Activated T-helper 2 cell treated with anti-CD3 and anti-CD28 coated beads, Interferon-gamma antibody, Interleukin-2, Interleukin-4, amounts not matched to agents 10 μg/mL and 5 μg/mL and 100 μg/mL, durations not matched to agents 14 hours and 24 hours and 36 hours (primary cell): ENCODE measurements at places on chromosomes 16 and 17.

- H3K27ac ChIP-seq = no peak overlapping the region
- no peak for DNase-seq
- no peaks in the 10 kb centered on the region for H3K36me3 ChIP-seq
- no peaks in the 10 kb centered on the region for H3K27me3 ChIP-seq
- no peak overlapping the region for H3K4me3 ChIP-seq
These were observed 85.5 kb downstream of the SSH2 start for GRCh38 chr17:29844339-29845048.

DNA sequence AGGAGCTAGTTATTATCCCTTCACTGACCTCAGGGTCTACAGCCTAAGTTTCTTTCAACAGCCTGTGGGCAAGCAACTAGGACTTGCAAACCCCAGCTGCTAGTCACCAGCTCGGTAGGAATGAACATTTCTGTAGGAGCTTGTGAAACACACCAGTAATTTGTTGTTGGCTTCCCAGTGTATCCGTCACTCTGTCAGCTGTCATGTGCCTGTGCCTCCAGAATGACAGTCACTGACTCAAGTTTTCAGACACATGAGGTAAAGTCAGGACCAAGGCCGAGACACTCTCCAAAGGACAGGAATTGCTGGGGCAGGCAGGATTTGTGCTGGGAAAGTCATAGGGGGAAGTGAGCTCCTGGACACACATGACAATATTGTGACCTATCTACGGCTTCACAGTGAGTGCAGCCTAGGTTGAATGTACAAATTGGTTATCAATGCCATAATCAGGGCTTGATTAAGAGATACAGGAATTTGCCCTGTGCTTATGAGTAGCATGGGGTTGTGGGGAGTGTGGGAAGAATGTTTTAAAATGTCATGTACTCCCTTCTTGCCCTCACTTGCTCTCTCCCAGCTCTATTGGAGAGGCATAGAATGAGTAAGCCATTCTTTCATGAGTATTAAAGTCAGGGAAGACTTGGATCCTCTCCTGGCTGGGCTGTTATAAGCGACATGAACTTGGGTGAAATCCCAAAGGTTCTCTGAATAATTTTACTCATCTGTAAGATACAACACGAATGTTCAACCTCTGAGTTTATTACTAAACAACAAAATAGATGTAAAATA lies 391.4 kb downstream of the UTP18 start:
- peaks cover 6% of the 10 kb centered on the region for H3K27me3 ChIP-seq
- no peak overlapping the region for H3K27ac ChIP-seq
- no peak overlapping the region for H3K4me3 ChIP-seq
- H3K4me1 ChIP-seq = no peaks in the 10 kb centered on the region
- H3K36me3 ChIP-seq = no peaks in the 10 kb centered on the region

DNA sequence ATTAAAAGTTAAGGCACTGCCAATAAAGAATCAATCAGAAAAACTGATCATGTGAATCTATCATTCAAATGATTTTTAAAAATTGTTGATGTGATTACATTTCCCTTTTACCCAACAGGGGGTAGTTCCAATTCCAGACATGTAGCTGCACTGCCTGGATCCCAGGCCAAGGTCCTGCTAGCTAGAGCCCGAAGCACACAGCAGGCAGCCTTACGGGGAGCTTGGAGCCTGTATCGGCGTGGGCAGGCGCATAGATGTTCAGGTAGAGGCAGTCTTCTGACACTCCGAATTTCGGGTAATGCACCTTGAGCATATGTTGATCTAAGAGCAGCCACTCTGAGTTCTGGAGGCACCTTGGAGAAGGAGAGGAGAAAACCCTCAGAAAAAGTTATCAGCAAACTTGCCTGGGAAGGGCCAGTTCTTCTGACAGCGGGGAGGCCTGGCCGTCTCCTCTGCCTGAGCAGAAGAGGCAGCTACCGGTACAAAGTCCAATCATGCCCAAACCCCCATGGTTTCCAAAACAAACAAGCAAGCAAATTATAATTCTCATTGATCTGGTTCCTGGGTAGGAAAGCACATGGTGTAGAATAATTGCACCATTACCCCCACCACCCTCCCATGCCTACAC lies 3.6 kb downstream of the CES5A start:
- H3K36me3 ChIP-seq = no peaks in the 10 kb centered on the region
- no peaks in the 10 kb centered on the region for H3K4me1 ChIP-seq
- H3K27me3 ChIP-seq = no peaks in the 10 kb centered on the region

- no peaks in the 10 kb centered on the region for H3K27me3 ChIP-seq
- H3K36me3 ChIP-seq = no peaks in the 10 kb centered on the region
- H3K27ac ChIP-seq = no peak overlapping the region
- no peak for DNase-seq
These were observed 49.7 kb downstream of the NTN1 start for GRCh38 chr17:9071016-9071415.

DNA sequence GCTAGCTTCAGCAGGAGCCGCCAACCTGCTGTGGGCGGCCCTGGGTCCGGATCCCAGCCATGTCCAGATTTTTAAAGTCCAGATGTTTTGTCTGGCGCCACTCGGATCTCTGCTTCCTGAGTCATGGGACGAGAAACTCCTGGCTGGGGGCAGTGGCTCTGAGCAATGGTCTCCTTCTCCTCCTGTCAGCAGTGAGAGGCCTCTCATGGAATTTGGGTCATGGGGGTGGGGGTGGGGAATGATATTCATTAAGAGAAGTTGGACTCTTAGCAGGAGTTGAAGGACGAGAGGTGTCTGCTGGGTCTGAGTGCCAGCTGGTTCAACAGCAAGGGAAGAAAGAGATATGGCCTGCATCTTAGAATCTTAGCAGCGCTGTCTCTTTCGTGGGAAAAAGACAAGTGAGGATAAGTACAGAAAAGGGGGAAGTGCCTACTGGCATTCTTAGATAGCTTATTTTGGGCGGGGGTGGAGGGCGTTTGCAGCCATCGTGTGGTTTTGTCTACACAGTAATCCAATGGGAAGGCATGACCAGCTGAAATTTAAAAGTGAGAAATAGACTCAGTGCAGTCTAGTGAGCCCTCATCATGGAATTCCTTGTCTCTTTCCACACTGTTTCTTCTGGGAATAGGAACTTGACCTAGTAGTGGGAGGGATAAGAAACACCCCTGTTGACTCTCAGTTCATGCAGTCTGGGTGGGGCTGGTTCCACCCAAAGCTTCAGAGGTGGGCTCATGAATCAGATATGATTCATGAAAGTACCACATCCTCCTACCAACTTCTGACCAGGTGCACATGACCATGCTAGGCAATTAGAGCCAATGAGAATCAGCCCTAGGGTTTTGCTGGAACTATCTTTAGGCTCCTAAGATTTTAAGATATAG lies 80.5 kb downstream of the MYH13 start:
- peaks cover 8% of the 10 kb centered on the region for H3K4me1 ChIP-seq
- DNase-seq = no peak
- no peaks in the 10 kb centered on the region for H3K36me3 ChIP-seq
- H3K27me3 ChIP-seq = peaks cover 10% of the 10 kb centered on the region
- no peak overlapping the region for H3K4me3 ChIP-seq

GRCh38 chr16:78285437-78285922 lies 186.0 kb downstream of the WWOX start:
- no peaks in the 10 kb centered on the region for H3K36me3 ChIP-seq
- H3K4me3 ChIP-seq = no peak overlapping the region
- H3K27me3 ChIP-seq = no peaks in the 10 kb centered on the region
- H3K27ac ChIP-seq = no peak overlapping the region
- no peak for DNase-seq

DNA sequence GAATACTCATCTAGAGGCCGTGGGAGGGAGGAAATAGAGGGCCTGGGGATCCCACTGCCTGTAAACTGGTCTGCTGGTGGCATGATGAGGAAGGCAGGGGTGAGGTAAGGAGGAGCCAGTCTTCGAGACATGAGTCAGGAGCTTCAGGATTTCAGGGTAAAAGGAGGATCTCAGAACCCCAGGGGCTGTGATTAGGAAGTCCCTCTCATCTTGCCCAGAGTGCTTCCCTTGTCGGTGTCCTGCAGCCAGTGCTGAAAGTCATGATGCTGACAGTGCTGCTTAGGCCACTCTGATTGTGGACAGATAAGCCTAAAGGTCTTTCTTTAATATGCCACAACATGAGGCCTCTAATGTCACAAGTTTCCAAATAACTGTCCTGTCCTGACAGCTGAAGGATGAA lies 29.6 kb downstream of the COG4 start:
- peak overlapping the region; percentile 44 for H3K27ac ChIP-seq
- no peaks in the 10 kb centered on the region for H3K27me3 ChIP-seq
- H3K4me3 ChIP-seq = no peak overlapping the region
- H3K36me3 ChIP-seq = peaks cover 52% of the 10 kb centered on the region
- no peak for DNase-seq
- H3K4me1 ChIP-seq = peaks cover 13% of the 10 kb centered on the region

GRCh38 chr17:67364847-67365737 lies 1.3 kb downstream of the PSMD12 start:
- DNase-seq = no peak
- peaks cover 56% of the 10 kb centered on the region for H3K4me1 ChIP-seq
- H3K27ac ChIP-seq = peak overlapping the region; percentile 95
- peaks cover 12% of the 10 kb centered on the region for H3K27me3 ChIP-seq

GRCh38 chr16:1597154-1597553 lies 14.7 kb downstream of the IFT140 start:
- H3K27me3 ChIP-seq = no peaks in the 10 kb centered on the region
- H3K4me1 ChIP-seq = no peaks in the 10 kb centered on the region
- no peaks in the 10 kb centered on the region for H3K36me3 ChIP-seq
- no peak overlapping the region for H3K27ac ChIP-seq
- H3K4me3 ChIP-seq = no peak overlapping the region

- H3K4me3 ChIP-seq = no peak overlapping the region
- H3K4me1 ChIP-seq = no peaks in the 10 kb centered on the region
- no peak for DNase-seq
- H3K27ac ChIP-seq = no peak overlapping the region
- H3K36me3 ChIP-seq = no peaks in the 10 kb centered on the region
These were observed 197.9 kb downstream of the RBFOX3 start for GRCh38 chr17:79412886-79413390.

DNA sequence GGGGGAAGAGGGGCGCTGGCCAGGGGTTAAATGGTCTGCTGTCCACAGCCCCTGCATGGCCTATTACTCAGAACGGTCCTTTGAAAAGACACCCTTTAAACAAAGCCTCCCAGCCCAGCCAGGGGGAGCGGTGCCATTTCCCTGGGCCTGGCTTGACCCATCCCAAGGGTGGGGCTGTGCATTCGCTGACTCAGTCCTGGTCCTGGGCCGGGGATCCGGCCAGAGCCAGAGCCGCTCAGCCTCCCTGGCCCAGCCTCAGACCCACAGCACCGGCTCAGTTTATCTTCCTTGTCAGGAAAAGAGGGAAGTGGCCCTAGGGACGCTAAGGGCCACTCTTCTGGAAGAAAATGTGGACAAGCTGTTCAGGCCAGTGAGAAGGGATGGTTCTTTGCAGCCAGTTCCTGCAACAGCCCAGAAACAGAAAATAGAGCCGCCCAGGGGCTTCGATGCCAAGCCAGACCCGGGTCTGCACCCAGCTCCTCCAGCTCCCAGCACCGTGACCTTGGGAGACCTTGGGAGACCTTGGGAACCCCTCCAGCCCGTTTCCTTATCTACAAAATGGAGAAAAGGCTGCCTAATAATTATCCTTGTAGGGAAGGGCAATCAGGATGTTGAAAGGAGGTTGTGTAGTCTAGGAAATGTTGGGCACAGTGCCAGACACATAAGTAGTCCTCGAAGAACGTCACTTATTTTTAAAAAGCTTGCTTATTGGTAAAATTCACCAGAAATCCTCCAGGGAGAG lies 82.5 kb downstream of the ZDHHC7 start:
- no peak overlapping the region for H3K27ac ChIP-seq
- no peaks in the 10 kb centered on the region for H3K27me3 ChIP-seq
- no peaks in the 10 kb centered on the region for H3K36me3 ChIP-seq
- H3K4me3 ChIP-seq = no peak overlapping the region
- H3K4me1 ChIP-seq = no peaks in the 10 kb centered on the region

- no peak overlapping the region for H3K27ac ChIP-seq
- no peaks in the 10 kb centered on the region for H3K27me3 ChIP-seq
- no peaks in the 10 kb centered on the region for H3K4me1 ChIP-seq
These were observed 242.7 kb downstream of the HAPSTR1 start for GRCh38 chr16:9334103-9334502.

DNA sequence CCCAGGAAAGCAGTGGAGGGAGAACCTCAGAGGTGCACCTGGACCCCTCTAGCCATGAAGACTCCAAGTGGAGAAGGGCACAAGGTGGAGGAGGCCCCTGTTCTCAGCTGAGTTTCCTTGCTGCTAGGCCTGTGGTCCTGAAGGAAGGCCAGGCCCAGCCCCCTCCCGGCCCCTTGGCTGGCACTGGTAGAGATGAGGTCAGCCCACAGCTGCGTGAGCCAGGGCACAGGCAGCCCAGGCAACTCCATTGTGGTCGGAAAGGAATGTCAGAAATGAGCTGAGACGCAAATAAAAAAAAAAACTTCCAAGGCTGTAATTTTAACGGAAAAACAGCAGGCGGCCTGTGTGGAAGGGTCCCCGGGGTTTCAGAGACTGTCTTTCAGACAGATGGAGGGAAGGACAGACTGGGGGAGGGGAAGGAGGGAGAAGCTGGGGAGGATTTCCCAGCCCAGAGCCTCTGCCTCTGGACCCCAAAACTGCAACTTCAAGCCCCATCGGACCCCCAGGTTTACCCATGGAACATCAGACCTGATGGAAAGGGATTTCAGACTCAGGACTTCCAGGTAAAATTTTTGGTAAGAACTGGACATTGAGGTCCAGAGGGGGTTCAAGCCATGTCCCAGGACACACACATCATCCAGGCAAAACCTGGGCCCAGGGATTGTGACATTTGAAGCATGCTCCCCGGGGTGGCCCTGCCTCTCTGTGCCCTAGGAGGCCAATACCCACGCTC lies 25.6 kb upstream of the MRPS23 start:
- DNase-seq = no peak
- peaks cover 12% of the 10 kb centered on the region for H3K27me3 ChIP-seq
- peaks cover 13% of the 10 kb centered on the region for H3K4me1 ChIP-seq
- H3K27ac ChIP-seq = no peak overlapping the region

GRCh38 chr17:38897671-38898290 lies 27.6 kb upstream of the LASP1NB start:
- peak overlapping the region; percentile 98 for H3K27ac ChIP-seq
- H3K4me1 ChIP-seq = peaks cover 49% of the 10 kb centered on the region
- H3K27me3 ChIP-seq = no peaks in the 10 kb centered on the region
- H3K4me3 ChIP-seq = peak overlapping the region; percentile 73
- no peak for DNase-seq

DNA sequence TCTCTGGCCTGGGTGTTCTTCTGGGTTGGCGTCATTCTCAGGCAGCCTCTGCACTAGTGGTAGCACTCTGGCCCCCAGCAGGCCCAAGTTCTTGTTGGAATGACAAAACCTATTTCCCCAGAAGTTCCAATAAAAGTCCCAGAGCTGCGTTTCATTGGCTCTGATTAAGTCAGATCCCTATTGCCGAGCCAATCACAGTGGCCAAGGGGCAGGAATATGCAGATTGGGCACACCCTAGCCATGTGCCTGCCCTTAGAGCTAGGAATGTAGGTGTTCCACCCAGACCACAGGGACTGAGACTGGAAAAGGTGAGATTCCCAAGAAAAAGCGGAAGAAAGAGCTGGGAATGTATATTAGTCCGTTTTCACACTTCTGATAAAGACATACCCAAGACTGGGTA lies 44.9 kb upstream of the POLR3E start:
- H3K36me3 ChIP-seq = peaks cover 74% of the 10 kb centered on the region
- H3K4me3 ChIP-seq = no peak overlapping the region
- no peaks in the 10 kb centered on the region for H3K27me3 ChIP-seq
- H3K27ac ChIP-seq = no peak overlapping the region
- DNase-seq = no peak
